Esophagus muscularis mucosa (tissue), 4 donors: ENCODE measurements at places on chromosomes 16 and 17.
A peak's percentile ranks its signal among the peaks of the same experiment; 100 is the strongest.

GRCh38 chr17:62781356-62781755 lies 26.8 kb downstream of the MARCHF10 start:
- H3K36me3 ChIP-seq: no peaks in the 10 kb centered on the region
- no peak for DNase-seq
- H3K4me3 ChIP-seq: no peak overlapping the region

GRCh38 chr16:24875466-24875865 lies 29.7 kb downstream of the SLC5A11 start:
- no peaks in the 10 kb centered on the region for H3K27me3 ChIP-seq
- no peak for DNase-seq
- no peaks in the 10 kb centered on the region for H3K4me1 ChIP-seq
- H3K27ac ChIP-seq: no peak overlapping the region
- H3K36me3 ChIP-seq: no peaks in the 10 kb centered on the region

- H3K4me3 ChIP-seq: peak overlapping the region; percentile 77
- peak overlapping the region; percentile 94 for H3K27ac ChIP-seq
- DNase-seq: no peak
- H3K27me3 ChIP-seq: no peaks in the 10 kb centered on the region
- peaks cover 44% of the 10 kb centered on the region for H3K4me1 ChIP-seq
Measured at GRCh38 chr17:44898768-44899073, 524 bp downstream of the EFTUD2 start.

GRCh38 chr17:48392857-48393256 lies 37.2 kb downstream of the SKAP1 start:
- H3K27ac ChIP-seq: no peak overlapping the region
- H3K27me3 ChIP-seq: peaks cover 39% of the 10 kb centered on the region
- no peaks in the 10 kb centered on the region for H3K4me1 ChIP-seq
- no peak overlapping the region for H3K4me3 ChIP-seq
- no peak for DNase-seq
